ENCODE measurements at places on chromosomes 3 and 15.
A peak's percentile ranks its signal among the peaks of the same experiment; 100 is the strongest.

GRCh38 chr15:79184465-79184892 is 93.9 kb upstream of the RASGRF1 start:
- DNase-seq, result peak; percentile 21

- no peak for DNase-seq
These were observed 11.1 kb downstream of the ZBTB38 start for GRCh38 chr3:141379250-141379966.

GRCh38 chr3:110318108-110318507 is 753.5 kb upstream of the NECTIN3 start:
- DNase-seq, result no peak

- no peak for DNase-seq
These were observed 534.7 kb upstream of the CBLB start for GRCh38 chr3:106403371-106404145.

Data from activated CD8-positive, alpha-beta memory T cell treated with anti-CD3 and anti-CD28 coated beads for 1 hour (primary cell).